ENCODE measurements at places on chromosomes 3 and 15.
A peak's percentile ranks its signal among the peaks of the same experiment; 100 is the strongest.

- no peak for DNase-seq
Measured at GRCh38 chr3:171068658-171069057, 42.1 kb upstream of the SLC2A2 start.

DNA sequence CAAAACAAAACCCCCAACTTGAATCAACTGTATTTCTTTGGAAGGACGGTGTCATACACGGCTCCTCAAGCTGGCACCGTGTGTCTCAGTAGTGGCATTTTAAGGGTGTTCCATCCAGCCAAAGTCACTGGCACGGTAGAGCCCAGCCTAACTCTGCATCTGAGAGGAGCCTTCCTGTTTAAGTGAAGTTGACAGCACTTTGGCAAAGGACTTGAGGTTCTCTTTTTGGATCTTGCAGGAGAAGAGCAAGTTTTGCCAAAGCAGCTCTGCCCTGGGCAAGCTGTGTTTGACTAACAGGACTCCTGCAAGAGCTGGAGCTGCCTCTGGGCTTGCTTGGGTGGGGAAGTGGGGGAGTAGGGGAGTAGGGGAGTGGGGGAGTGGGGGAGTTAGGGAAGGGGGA lies 109.6 kb upstream of the FEZF2 start:
- peak; percentile 84 for DNase-seq

- no peak for DNase-seq
Measured at GRCh38 chr15:84752700-84753099, 4.3 kb downstream of the ZNF592 start.

DNA sequence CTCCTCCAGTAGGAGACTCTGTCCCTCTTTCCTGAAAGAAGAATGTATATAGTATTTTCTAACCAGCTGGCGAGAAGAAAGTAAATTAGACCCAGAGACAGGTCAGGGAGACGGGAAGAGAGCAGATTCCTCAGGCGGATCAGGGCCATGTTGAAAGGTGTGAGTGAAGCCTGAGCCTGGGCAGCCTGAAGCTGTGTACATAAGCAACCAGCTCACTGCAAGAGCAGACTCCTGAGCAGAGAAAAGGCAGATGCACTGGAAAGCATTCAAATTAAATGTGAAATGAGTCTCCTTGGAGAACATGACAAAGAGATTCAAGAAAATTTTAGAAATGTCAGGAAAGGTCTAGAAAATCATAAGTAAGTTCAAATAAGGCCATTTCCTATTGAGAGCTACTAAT lies 165.8 kb downstream of the GOLIM4 start:
- no peak for DNase-seq

- DNase-seq: no peak
Measured at GRCh38 chr3:113070681-113071113, 79.9 kb downstream of the GTPBP8 start.

- DNase-seq: no peak
Measured at GRCh38 chr3:123629747-123630047, 44.8 kb upstream of the HACD2 start.

GRCh38 chr3:56629451-56629850 lies 53.6 kb downstream of the TASOR start:
- DNase-seq: no peak

- no peak for DNase-seq
Measured at GRCh38 chr3:184227481-184227935, 1.9 kb upstream of the VWA5B2 start.

DNA sequence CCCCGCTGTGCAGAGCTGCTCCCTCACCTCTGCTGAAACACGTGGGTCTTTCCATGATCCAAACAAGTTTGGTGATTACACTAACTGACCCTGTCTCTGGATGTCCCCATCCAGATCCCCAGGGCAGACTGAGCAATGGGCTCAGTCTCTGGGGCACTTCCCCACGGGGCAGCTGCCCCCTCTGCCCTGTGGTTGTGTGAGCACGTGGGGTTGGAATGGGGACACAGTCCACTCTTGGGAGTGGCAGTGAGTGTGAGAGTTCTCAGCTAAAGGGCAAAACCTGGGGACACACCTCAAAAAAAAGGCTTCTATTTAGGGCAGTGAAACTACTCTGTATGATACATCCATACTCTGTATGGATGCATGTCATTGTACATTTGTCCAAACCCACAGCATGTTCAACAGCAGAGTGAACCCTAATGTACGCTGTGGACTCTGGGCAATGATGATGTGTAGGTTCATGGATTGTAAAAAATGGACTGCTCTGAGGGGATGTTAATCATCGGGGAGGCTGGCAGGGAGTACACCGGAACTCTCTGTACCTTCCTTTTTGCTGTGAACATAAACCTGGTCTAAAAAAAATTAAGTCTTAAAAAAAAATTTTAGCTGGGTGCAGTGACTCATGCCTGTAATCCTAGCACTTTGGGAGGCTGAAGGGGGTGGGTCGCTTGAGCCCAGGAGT lies 49.9 kb upstream of the BLM start:
- DNase-seq: no peak

DNA sequence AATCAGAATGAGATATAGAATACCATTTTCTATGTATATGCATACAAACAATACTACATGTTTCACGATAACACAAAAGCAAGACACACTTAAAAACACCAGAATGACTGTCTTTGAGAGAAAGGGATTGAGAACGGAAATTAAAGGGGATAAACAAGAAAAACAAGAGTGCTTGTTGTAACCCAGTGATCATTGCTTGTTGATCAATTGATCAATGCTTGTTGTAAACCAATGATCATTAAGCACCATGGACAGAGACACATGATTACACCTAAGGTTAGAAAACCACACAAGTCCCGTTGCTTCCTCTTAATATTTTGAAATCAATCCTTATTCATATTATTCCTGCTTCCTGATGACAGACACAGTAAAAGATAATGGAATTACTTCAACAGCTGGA lies 1.1 kb upstream of the OR4F15 start:
- no peak for DNase-seq

GRCh38 chr3:136546720-136547119 lies 205.5 kb downstream of the STAG1 start:
- peak; percentile 11 for DNase-seq

Data from brain (organoid and tissue), 16 donors.